ENCODE measurements at places on chromosomes 2 and 18.
A peak's percentile ranks its signal among the peaks of the same experiment; 100 is the strongest.

- DNase-seq, result no peak
These were observed 110.9 kb upstream of the FAM98A start for GRCh38 chr2:33709951-33710350.

GRCh38 chr18:77811503-77811902 is 561.9 kb downstream of the GALR1 start:
- DNase-seq, result peak; percentile 93

DNA sequence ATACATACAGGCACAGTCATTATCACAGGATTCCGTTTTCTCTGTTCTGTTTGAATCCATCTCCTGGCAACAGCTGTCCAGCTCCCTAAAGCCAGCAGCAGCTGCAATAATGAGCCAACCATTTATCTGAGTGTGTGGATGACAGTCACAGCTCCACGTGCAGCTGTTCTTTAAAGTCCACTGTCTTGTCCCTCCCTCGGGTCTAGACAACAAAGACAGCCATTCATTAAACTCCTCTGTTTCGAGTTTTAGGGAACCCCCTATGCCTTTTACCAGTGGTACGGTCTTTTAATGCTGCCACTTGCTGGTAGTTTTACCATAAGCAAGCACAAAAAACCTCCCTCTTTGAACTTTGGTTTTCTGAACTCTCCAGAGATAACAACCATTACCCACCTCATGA is 16.0 kb upstream of the MSGN1 start:
- no peak for DNase-seq

GRCh38 chr2:2834105-2834504 is 503.0 kb upstream of the MYT1L start:
- DNase-seq, result no peak

GRCh38 chr2:227058888-227059399 is 105.1 kb downstream of the COL4A4 start:
- no peak for DNase-seq

DNA sequence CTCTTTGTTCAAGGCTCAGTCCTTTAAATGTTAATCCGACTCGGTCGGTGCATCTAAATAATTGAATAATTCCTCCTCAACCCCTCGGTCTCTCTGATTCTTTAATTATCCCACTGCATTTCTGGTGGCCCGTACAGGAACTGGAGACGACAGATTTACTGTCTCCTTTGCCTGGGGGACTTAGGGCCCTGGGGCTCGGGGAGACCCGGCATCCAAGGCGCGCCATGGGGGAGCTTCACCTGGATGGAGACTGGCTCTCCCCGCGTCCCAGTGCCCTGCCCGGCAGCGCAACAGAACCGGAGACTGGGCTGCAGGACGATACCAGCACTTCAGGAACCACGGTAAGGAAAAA is 47.7 kb upstream of the SELENOI start:
- no peak for DNase-seq

DNA sequence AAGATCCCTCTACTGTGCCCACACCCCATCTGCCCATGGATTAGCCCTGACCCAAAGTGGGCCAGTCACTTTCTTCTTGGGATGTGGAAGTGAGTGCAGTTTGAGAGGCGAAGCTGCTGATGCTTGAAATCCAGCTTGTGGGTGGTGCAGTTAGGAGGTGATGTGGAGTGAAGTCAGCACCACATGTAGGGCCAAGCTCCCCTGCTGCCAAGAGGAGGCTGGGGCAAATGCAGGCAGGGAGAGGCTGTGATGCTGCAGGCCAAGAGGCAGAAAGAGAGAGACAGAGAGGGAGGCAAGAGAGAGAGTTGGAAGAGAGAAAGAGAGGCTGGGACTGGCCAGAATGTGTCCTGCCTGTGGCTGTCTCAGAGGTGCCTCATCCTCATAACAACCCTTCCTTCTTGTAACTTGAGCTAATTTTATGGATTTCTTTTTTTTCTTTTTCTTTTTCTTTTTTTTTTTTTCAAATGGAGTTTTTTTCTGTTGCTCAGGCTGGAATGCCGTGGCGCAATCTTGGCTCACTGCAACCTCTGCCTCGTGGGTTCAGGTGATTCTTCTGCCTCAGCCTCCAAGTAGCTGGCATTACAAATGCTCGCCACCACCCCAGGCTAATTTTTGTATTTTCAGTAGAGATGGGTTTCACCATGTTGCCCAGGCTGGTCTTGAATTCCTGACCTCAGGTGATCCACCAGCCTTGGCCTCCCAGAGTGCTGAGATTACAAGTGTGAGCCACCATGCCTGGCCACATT is 35.3 kb upstream of the CAB39 start:
- no peak for DNase-seq

GRCh38 chr2:181891966-181892798 is 652 bp downstream of the ITPRID2 start:
- DNase-seq, result peak; percentile 85

DNA sequence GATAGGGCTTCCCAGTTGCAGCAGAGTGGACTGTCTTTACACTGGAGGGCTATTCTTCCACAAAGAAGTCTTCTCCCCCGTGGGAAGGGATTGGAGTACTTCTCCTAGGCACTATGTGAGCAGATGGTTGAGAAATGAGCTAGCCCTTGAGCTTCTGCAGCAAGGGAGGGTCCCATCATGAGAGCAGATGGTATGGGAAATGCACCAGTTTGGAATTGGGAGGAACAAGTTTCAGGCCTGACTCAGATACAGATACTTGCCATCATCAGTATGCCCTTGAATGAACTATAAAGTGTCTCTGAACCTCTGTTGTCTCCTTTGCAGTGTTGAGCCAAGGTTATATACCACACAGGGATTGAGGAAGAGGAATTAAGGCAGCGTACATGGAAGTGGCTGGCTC is 757.4 kb downstream of the RNF144A start:
- DNase-seq, result no peak

DNA sequence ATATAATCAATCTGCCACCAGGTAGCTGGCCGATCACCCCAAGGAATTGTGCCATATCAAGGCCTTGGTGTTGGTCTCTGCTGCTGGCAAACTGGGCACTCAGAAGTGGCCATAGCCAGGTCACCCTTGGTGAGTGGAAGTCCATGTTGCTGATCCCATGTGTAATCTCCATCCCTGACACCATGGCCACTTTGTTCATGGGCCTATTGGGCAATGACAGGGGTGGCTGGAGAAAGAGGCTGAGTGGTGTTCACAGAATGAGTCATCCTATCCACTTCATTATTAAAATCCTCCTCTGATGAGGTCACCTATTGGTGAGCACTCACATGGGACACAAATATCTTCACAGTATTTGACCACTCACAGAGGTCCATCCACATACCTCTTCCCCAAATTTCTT is 26.7 kb upstream of the CD226 start:
- no peak for DNase-seq

DNA sequence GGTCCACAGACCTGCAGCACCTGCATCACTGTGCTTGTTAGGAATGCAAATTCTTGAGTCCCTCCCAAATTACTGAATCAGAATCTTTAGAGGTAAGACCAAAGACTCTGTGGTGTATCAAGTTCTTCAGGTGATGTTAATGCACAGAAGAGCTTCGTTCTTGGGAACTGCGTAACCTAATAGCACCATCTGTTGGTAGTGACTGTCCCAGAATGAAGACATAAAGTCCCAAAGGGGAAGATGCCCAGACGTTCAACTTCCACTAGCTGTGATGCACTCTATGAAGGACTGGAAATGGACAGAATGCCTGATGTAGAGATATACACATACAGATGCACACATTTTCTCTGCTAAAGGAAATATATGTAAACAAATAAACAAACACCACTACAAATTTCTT is 576.0 kb downstream of the LRP1B start:
- DNase-seq, result no peak

GRCh38 chr18:69002233-69002632 is 204.4 kb downstream of the CCDC102B start:
- no peak for DNase-seq

- DNase-seq, result no peak
These were observed 24.4 kb upstream of the CATIP start for GRCh38 chr2:218332288-218332687.

DNA sequence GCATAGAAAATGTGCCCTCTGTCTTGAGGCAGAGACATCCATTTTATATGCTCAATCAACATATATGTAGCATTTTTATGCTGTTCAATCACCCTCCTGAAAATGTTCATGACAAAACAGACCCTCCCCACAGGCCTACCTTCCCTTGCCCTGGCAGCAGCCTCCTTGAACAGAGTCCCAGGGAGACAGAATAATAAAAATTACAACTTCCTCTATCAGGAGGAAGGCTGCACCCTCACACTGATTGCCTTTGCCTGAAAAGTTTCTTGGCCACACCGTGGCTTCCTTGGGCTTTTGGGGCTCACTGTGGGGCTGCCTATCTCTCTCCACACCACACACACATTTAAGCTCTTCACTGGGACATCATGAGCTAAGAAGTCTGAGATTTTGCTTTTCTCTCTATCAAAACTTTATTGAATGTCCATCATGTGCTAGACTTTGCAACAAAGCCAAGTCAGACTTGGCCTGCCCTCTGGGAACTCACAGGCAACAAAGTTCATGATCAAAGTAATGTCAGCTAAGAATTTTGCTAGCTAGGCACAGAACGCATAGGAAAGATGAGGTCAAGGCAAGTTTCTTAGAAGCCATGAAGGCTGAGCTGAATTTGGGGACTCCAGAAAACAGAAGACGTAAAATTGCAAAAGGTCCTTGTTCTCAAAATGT is 101.6 kb downstream of the BCL2L11 start:
- DNase-seq, result no peak

GRCh38 chr2:15688924-15689568 is 97.4 kb downstream of the DDX1 start:
- DNase-seq, result no peak

DNA sequence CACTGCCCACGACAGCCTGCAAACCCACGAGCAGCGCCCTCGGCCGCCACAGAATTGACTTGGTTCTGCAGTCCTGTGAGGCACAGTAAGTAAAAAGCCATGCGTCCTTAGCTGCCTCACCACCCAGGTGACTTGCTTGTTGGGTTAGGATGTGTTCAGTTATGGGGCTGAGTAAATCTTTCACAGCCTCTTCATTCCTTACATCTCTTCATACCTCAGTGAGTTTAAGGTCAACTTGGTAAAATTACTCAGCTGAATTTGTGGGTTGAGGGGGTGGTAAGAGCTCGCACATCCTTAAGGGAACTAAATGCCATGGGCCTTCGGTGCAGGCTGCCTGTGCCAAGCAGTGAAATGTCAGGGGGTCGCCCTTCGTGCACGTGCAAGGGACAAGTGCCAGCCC is 165.2 kb upstream of the ALKAL2 start:
- DNase-seq, result no peak

Measured in NCI-H510A (cell line).